ENCODE measurements at places on chromosomes 1 and 21. TPM values are rescaled to one million over a fixed set of nuclear protein-coding genes. Genes with fewer than 3 reads are reported as not detected.

Gene OLIG2
- total RNA-seq: not detected

Gene GREM2
- 0.59 TPM for total RNA-seq

Gene SPAG17
- total RNA-seq: 0.05 TPM

Gene PLEKHG5
- total RNA-seq: 11.3 TPM

Gene SPOCD1
- total RNA-seq: 47.8 TPM

Gene AHCYL1
- total RNA-seq: 85.8 TPM

Gene SUSD4
- total RNA-seq: under 0.01 TPM

Gene PPFIA4
- total RNA-seq: 24.6 TPM

All from smooth muscle cell of the umbilical artery (primary cell).